ENCODE measurements at places on chromosomes 3 and 15. TPM values are rescaled to one million over a fixed set of nuclear protein-coding genes. Genes with fewer than 3 reads are reported as not detected.

Gene ZNF80
- not detected for total RNA-seq

DNA sequence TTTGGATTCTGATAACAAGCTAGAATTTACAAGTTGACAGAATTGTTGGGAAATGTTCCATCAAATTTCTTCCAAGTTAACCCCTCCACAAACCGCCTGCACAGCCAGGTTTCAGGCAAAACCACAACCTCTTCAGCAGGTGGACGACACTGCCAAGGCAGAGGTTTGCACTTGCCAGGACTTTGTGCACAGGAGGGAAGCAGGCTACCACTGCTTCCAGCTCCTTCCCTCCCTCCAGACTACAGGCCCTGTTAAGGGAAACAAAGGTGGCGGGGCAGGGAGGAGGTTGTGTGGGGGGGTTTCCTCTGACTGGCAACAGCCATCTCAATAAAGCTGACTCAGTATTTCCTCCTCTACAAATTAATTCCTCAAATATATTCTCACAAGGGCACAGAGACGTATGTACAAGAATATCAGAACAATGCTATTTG lies 42.2 kb downstream of the TBC1D2B start:
- no peak for DNase-seq

DNA sequence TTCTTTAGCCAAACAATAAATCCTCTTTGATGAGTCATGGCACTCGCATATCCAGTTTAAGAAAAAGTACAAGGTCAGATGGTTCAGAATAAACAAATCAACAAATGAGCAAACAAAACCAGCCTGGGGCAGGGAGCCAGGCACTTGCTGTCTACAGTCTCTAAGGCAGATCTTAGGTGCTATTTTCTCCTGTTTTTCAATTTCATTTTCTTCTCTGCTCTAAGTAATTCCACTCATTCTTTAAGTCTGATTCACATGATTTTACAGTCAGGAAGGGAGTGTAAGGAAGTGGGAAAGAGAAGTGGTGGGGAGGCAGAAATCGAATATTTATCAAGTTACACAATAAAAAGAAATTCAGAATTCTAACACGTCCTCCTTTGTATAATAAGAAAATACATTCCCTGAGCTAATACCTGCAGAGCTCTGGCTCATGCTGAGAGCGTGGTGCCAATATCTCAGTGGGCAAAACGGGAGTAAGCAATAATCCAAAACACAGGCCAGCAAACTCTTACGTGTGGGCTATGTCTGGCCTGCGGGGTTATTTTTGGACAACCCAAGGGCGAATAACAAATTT lies 298.6 kb downstream of the ADAMTS17 start:
- DNase-seq, result no peak

- DNase-seq, result no peak
Observed at GRCh38 chr3:192861972-192862371, 55.7 kb downstream of the MB21D2 start.

DNA sequence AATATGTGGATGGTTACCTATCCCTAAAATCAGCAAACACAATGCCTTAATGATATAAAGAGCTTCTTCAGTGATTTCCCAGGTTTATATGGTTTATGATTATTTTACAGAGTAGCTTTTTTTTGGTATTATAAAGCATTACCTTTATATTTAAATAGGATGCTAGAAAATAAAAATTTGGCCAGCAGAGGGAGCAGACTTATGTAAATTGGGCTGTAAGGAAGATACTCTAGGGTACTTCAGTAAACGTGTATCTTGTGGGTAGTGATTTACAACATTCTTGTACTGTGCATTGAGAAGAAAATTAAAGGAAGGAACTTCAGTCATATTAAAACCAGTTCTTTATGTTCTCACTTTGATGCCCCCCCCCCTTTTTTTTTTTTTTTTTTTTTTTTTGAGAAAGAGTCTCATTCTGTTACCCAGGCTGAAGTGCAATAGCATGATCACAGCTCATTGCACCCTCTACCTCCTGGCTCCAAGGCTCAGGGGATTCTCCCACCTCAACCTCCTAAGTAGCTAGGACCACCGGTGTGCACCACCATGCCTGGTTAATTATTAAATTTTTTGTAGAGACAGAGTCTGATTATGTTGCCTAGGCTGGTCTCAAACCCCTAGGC lies 167.9 kb downstream of the BBX start:
- DNase-seq, result no peak

GRCh38 chr3:49609314-49609713 lies 55.0 kb downstream of the BSN start:
- no peak for DNase-seq

GRCh38 chr3:60542995-60543394 lies 708.3 kb downstream of the FHIT start:
- no peak for DNase-seq

- no peak for DNase-seq
Observed at GRCh38 chr3:33211444-33211843, 7.2 kb downstream of the SUSD5 start.
